CD8-positive, alpha-beta T cell (primary cell): ENCODE measurements at places on chromosomes 16 and 17.

GRCh38 chr16:87960296-87960695 lies 9.1 kb downstream of the BANP start:
- DNase-seq: no peak

DNA sequence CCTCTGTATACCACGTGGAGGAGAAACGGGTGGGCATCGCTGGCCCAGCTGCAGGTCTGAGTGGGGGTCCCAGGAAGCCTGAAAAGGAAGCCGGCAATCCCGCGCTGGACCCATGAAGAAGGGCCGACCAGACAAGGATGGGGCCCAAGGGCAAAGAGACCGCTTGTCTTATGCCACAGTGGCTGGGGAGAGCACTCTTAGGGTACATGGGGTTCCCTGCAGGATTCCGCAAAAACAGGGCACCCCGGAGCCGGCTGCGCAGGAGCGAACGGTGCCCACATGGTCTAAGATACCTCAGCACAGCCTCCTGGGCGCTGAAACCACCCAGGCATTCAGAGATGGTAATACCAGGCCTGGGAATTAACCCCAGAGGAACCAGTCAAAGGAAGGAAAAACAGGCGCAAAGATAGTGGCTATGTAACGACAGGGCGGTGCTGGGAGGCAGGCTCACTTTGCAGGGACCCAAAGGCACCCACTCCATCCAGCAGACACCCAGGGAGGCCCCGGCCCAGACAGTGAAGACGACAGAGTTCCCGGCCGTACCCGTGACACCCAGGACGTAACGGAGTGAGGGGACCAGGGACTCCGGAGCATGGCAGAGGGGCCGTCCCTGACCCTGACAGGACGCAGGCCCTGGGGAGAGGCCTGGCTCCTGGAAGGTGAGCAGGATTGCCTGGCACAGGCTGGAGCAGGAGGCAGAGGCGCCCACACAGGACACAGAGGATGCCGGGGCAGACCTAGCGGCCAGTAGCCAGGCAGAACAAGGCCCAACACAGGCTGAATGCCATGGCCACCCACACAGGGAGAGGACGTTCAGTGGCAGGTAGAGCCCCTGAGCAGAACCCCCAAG lies 10.3 kb downstream of the PIEZO1 start:
- DNase-seq: no peak

DNA sequence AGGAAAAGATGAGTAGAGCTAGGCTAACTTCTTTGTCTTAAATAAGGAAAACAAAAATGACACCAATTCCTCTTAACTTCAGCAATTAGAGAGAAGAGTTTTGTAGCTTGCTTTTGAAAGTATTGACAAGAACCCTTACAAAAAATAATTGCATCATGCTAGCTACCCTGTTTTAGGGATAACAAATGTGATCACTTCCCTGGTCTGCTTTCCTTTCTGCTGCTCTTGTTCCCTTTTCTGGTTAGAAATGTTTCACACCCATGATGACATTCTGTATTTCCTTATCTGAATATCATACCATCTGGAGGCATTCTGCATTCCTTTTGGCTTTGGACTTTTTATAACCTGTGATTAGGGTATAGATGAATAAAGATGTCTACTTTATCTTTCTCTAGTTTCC lies 9.9 kb upstream of the SMIM36 start:
- DNase-seq: no peak

GRCh38 chr17:7853691-7854038 lies 1.2 kb upstream of the TMEM88 start:
- DNase-seq: peak; percentile 23

- DNase-seq: no peak
Observed at GRCh38 chr17:82599674-82600661, 48.3 kb downstream of the WDR45B start.

DNA sequence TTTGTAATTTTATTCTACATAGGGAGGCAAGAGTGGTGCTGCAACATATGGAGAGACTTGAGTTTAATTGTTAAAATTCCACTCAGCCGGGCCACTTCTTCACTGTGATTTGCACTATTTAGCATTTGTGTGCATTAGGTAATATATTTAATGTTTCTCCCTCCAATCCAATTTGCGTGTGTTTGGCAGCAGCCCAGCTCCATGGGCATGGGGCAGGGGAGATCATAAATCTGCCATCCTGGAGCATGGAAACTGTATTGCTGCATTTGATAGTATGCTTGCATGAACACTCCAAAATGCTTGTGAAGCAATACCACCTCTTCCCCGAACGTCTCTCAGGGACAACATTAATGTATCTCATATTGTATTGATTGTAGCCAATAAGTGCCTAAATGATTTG lies 339.1 kb upstream of the RBFOX1 start:
- DNase-seq: no peak

- DNase-seq: no peak
Observed at GRCh38 chr17:78904371-78904770, 1.4 kb upstream of the CEP295NL start.

DNA sequence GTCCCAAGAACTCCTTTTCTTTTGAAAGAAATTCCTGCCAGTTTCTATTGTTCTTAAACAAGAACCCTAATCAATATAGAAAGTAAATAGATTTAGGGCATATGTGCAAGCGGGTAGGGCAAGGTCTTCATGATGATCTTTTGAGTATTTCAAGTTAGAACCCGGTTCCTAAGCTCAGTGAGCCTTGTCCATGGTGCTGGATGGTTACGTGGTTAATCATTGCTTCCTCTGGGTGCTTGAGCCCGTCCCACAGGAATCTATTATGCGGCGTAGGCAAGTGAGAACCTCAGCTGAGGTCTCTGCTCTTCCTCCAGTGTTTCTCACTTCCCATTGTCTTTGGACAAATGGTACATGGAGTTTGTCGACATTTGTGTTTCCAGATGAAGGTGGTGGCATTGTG lies 580.8 kb upstream of the EEF2KMT start:
- no peak for DNase-seq

- no peak for DNase-seq
Observed at GRCh38 chr17:1112875-1113274, 66.9 kb downstream of the ABR start.

DNA sequence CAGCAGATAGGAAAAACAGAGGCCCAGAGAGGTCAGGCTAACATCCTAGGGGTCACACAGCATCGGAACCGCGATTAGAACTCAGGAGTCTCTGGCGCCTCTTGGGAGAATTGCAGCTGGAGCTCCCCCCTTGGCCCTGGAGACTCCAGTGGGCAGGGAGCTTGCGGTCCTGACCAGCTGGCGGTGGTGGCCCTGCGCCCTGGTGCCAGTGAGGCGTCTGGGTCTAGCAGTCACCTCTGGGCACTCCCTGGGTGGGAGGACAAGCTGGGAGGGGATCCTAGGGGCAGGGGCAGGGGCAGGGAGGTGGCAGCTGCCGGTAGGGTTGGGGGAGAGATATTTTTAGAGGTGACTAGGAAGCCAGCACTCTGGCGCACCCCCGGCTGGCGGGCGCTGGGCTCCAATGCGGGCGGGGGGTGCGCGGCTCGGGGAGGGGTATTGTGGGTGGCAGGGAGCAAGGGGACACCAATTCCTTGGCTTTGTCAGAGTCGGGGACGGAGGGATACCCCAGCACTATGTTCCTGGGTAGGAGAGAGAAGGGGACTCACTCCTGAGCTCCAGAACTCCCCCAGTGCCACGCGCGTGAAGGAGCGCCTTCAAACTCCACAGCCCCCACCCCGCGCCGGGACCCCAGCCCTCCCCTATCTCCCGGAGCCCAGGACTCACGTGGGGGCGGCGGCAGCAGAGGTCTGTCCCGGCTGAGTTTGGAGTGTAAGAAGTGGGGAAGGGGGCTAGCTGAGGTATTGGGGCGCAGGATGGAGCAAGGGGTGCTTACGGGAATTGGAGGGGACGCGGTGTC lies 584 bp downstream of the PHOSPHO1 start:
- no peak for DNase-seq

DNA sequence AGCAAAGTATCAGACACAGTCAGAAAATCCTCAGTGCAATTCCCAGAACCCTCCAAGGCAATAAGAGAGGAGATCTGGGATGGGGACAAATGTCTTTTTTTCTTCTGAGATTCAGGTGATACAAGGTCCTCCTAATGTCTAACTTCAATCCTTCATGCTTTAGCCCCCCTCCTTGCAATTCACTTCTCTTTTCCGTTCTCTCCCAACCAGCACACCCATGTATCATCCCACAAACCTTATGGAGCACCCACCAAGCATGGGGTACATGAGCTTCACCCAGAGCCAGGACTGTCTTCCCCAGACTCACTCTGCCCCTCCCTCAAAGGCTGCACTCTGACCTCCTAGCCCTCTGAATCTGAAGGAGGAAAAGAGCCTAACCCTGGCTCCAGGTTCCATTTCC lies 10.1 kb downstream of the HDAC5 start:
- no peak for DNase-seq

- no peak for DNase-seq
Observed at GRCh38 chr16:55498101-55498500, 10.8 kb upstream of the LPCAT2 start.

DNA sequence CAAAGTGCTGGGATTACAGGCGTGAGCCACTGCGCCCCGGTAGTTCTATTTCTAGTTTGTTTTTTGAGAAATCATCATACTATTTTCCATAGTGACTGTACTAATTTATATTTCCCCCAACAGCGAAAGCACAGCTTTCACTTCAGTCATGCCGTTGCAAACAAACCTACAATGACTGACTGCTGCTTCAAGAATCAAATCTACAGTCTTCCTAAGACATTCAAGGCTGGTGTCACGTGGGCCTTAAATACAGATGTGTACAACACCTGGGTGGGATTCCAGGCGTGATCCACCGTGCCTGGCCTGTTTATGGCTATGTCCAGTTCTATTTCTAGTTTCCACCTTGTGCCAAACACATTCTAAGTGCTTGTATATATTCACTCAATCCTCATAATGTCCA lies 72.0 kb downstream of the ABCC6 start:
- DNase-seq: no peak

DNA sequence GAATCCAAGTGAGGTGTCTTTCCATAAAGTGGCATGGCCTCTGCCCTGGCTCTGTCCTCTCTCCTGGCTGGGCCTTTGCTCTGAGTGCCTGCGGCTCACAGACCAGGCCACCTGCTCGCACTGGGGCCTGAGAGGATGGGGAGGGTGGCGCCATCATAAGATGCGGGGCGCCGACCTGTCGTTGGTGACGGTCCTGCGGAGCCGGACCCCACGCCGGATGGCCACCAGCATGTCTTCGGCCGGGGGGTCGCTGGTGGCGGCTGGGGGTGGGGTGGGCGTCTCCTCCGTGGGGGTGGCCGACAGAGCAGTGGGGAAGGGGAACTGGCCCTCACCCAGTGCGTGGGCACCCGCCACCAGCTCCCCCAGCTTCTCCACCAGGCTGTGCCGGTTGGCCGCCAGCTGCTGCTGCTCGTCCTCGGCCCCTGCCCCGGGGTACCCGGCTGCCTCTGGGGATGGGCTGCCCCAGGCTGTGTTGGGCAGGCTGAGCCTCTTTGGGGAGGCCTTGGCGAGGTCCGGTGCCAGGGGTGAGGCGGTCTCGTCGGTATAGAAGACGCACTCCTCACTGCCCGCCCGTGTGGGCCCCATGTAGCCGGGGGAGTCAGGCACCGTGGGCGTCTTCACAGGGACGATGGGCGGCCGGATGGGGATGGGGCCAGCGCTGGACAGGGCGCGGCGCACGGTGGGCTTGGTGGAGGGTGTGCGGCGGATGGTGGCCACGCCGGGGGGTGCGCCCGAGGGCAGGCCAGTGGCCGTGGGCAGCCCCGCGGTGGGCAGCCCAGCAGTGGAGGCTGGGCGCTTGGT lies 17.4 kb downstream of the IL34 start:
- no peak for DNase-seq

DNA sequence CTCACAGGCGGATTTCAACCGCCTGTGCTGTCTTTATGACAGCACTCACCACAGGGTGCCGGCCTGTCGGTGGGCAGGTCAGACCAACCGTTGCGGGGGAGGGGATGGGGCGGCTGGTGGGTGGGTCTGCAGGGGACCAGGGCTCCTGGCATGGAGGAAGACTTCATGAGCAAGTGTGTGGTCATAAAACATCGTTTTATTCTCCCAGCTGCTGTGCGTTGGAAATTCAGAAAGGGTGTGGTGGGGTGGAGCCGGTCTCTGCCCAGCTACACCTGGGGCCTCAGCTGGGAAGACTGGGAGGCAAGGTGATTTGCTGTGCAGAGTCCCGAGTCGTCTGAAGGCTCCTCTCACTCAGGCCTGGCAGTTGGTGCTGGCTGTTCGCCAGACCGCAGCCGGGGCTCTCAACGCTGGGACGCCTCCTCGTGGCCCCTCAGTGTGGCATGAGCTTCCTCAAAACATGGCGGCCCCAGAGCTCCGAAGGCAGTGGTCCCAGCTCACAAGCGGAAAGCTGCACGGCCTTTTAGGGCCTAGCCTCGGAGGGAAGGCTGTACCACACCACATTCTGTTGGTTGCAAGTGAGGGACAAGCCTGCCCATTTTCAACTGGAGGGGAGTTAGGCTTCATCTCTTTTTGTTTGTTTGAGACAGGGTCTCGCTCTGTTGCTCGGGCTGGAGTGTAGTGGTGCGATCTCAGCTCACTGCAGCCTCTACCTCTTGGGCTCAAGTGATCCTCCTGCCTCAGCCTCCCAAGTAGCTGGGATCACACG lies 45.8 kb upstream of the GSE1 start:
- no peak for DNase-seq

- DNase-seq: no peak
Observed at GRCh38 chr17:41212524-41213169, 13.8 kb upstream of the KRTAP9-2 start.

DNA sequence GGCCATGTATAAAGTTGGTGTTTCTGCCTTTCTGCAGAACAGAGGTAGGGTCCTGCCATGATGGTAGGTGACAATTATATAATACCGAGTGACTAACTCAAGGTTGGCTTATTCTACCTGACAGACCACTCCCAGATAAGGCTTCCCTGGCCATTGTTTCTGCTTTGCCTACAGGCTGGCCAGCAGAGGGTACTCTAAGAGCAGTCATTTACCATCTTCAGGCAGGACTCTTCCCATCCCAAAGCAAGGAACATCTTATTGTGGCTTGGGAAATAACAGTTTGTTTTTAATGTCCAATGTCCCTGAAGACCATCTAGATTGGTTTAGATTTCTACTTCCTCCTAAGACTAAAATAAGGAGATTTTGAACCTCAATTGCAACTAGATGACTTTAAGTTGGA lies 74.1 kb downstream of the SNX11 start:
- DNase-seq: no peak

DNA sequence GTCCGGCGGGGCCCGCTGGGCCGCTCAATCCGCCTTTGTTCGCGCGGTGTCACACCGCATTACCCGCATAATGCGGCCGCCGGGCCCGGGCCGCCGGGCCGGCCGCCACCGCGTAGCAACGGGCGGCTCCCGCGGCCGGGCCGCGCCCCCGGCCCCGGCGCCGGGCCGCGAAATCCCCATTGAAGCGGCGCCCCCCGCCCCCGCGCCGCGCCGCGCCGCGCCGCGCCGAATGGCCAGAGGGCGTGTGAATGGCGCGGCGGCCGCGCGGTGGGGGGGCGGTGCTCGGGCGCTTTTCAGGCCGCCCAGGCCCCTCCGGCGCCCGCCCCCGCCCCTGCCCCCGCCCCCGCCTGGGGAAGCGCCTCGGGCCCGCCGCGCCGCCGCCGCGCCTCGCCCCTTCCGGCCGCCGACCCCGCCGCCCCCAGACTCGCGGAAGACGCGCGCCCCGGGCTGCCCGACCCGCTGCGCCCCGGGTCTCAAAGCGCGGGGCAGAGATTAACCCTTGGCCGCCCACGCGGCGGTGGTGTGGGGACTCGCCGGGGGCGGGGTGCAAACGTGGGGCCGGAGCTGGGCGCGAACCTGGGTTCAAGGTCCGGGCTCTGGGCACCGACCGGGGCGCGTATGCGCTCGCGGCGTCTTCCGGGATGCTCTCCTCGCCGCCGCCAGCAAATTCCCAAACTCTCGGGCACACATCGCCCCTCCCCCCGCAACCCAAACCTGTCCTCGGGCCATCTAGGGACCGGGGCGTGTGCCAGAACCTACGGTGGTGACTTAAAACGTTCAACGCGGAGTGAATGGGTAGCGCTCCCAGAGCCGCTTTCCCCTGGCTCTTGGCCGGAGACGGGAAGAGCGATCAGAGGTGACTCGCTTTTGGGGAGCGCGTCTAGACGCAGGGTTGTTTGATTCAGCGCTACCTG lies 46.7 kb downstream of the WNT3 start:
- no peak for DNase-seq
